ENCODE measurements at places on chromosomes 12 and 14.

DNA sequence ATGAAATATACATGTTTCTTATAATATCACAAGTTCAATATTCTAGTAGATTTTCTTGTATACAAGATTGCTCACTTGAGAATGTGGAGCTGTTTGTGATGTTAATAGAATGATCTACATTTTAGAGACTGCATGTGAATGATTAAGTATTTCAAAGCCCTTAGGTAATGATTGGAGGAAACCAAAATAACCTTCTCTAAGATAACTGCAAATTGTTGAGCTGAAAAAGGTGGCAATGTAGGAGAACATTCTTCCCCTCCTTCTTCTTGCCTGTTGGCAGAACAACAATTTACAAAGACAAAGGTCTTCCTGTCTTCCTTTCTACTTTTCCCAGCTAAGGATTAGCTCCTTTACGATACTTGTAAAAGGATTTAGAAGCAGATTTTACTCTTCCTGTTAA, 2.0 kb upstream of the CLEC6A start:
- no peak for DNase-seq

- no peak for DNase-seq
These were observed 73.2 kb downstream of the DCAF5 start for GRCh38 chr14:69079747-69080146.

GRCh38 chr12:6288235-6288634, 22.2 kb upstream of the PLEKHG6 start:
- DNase-seq: no peak

- no peak for DNase-seq
These were observed 80.2 kb downstream of the NUAK1 start for GRCh38 chr12:106058256-106059182.

GRCh38 chr14:104135904-104136471, 2.4 kb upstream of the KIF26A start:
- DNase-seq: no peak

GRCh38 chr14:66025779-66026178, 460.4 kb upstream of the CCDC196 start:
- DNase-seq: no peak

DNA sequence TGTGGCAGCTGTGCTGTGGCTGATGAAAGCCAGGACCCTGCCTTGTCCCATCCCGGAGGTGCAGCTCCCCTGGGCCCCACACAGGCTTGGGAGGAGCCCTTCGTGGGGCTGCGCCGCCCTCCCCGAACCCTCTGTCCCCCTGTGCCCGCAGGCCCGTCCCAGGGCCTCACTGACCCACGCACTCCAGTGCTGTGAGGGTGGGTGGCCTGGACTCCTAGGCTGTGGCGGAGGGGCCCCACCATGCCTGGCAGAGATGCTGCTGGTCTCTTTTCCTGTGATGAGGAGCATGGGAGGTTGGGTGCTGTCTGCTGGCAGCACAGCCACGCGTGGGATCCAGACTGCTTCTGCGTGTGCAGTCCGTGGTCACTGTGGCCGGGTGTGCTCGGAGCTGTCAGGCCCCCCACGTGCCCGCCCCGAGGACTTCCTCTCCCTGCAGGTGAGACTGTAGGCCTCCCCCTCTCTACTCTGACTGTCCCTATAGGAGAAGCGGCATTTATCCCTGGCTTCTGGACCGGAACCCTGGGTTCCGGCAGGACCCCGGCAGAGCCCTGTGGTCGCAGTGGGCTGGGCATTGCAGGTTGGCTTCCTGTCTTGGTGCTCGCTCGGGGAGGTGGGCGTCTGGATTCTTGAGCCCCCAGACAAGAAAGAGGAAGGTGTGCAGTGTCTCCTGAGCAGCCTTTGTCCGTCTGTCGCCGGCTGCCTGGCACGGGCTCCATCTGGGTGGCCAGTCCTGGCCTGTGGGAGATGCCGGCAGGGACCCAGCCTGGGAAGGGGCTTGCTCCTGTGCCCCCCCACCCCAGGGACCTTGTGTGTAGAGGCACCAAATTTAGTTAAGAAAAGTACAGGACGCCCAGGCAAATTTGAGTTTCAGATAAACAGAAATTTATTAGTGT, 2.3 kb downstream of the MTA1 start:
- no peak for DNase-seq

- no peak for DNase-seq
These were observed 8.1 kb upstream of the LHX5 start for GRCh38 chr12:113479590-113480335.
